NCI-H187 (cell line): ENCODE measurements at places on chromosomes 1 and 21.

DNA sequence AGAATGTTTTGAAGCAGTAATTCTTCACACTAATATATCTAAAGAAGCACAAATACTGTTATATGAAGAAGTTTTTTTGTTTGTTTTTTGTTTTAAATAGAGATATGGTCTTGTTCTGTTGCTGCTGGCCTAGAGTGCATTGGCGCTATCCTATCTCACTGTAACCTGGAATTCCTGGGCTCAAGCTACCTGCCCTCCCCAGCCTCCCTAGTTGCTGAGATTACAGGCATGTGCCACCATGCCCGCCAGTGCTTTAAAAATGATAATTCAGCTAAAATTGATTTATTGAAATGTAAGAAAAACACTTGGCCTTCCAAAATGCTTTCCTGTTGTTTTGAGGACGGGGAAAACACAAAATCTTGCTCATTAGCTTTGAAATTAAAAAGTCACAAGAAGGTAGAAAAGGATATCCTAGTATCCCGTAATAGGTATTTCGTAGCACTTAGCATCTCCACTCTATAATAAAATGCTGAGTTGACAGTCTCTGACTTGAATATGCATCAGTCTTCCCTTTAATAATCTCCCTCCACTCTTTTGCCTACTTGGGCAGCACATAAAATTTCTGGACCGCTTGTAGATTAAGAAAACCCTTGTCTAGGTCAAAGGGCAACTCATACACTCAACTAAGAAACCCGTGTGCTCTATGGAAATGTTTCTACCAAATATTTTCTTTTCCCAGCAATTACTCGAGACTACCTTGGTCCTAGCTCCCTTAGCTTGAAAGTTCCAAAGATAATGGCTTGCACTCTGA lies 1.3 kb downstream of the SCYL3 start:
- DNase-seq = no peak

- DNase-seq = no peak
Measured at GRCh38 chr1:228037401-228038386, 30.9 kb downstream of the WNT3A start.

DNA sequence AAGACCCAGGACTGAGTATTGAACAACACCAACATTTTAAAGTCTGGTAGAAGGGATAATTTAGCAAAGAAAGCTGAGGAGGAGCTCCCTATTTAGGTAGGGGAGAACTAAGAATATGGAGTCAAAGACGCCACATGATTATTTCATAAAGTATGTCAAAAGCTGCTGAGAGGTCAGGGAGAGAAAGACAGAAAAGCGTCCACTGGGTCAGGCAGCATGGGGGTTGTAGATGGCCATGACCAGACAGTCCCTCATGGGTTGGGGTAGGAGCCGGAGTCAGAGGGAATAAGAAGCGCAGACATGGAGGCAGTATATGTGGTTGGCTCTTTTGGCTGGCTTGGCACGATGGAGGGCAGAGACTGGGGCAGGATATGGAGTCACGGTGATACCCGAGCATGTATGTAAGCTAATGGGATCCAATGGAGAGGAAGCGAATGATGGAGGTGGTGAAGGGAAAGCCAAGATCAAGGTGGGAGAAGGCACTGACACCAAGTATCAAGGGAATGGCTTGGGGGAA lies 4.8 kb downstream of the C1orf115 start:
- no peak for DNase-seq

DNA sequence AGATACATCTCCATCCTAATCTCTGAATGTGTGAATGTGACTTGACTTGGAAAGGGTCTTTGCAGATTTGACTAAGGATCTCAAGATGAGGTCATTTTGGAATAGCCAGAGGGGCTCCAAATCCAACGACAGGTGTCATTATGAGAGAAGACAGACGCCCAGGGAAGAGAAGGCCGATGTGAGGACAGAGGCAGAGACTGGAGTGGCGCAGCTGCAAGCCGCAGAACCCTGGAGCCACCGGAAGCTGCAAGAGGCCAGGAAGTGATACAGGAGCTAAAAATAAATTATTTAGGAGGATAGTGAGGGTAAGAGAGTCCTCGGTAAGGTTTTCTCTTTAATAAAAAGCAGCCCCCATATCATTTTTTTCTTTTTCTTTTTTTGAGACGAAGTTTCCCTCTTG lies 9.7 kb upstream of the AADACL4 start:
- DNase-seq = no peak

DNA sequence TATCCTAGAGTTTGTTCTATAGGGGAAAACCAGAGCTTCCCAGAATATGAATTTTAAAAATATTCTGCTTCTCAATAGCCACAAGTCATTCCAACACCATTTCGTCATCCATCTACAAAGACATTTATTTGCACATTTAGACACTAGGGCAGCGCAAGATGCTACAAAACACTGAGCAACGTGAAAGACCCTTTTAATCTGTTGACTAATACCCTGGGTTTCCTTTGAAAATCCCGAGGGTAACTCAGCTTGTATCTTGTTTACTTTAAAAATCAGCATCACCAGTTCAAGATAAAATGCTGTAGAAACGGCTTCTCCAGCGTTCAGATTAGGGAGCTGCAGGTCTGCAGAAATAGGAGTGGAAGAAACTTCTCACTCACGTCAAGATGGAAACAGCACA lies 13.5 kb downstream of the PDPN start:
- DNase-seq = no peak

- DNase-seq = no peak
Measured at GRCh38 chr1:228381356-228381755, 25.3 kb downstream of the TRIM11 start.
